Stomach (tissue), 19 donors: ENCODE measurements at places on chromosomes 2 and 18. TPM values are rescaled to one million over a fixed set of nuclear protein-coding genes. Genes with fewer than 3 reads are reported as not detected.
A peak's percentile ranks its signal among the peaks of the same experiment; 100 is the strongest.

The ZNF521 gene
- 290 TPM for total RNA-seq

DNA sequence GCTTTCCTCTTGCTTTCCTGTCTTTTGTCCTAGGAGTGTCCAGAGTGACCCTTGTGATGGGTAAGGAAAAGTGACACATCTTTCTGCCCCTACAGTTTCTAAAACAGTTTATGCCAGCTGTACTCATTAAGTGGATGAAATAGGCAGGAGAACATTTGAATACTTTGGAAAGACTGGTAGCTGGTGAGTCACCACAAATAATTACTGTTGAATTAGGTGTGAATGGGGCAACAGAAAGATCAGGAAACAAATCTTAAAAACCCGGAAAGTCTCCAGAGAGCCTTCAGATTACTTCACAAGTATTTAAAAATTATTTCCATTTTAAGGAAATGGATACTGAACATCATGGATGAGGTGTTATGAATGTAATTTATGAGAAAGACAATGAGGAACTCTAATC, 278.5 kb downstream of the CLIP4 start:
- H3K4me3 ChIP-seq: no peak overlapping the region
- H3K27me3 ChIP-seq: no peaks in the 10 kb centered on the region
- H3K4me1 ChIP-seq: no peaks in the 10 kb centered on the region

DNA sequence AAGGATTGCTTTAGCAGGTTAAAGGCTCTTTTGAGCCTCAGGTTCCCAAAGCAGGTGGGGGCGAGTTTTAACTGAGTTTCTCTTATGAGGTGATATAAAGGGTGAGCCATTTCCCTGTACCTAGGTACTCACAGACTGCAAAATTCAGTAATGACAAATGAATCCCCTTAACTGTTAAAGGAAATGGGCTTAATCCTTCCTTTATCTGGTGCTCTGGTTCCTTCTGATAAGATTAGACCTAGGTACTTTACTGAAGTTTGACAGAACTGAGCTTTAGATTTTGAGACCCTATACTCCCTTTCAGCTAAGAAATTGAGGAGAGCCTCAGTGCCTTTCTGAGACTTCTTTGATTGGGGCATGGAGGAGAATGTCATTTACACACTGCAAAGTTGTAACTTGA, 42.6 kb downstream of the STK17B start:
- no peaks in the 10 kb centered on the region for H3K27me3 ChIP-seq
- no peak overlapping the region for H3K27ac ChIP-seq
- H3K36me3 ChIP-seq: peaks cover 10% of the 10 kb centered on the region
- no peaks in the 10 kb centered on the region for H3K4me1 ChIP-seq
- no peak overlapping the region for H3K4me3 ChIP-seq

The CTNNA2 gene
- total RNA-seq: 5.7 TPM

The TMEM200C gene
- total RNA-seq: not detected

The FARSB gene
- total RNA-seq: 5.8 TPM

The SNTG2 gene
- total RNA-seq: 5.8 TPM

- no peaks in the 10 kb centered on the region for H3K27me3 ChIP-seq
- H3K4me3 ChIP-seq: no peak overlapping the region
- no peak overlapping the region for H3K27ac ChIP-seq
- DNase-seq: no peak
- H3K36me3 ChIP-seq: no peaks in the 10 kb centered on the region
- no peaks in the 10 kb centered on the region for H3K4me1 ChIP-seq
These were observed 559.3 kb upstream of the CDH2 start for GRCh38 chr18:28736223-28736622.

DNA sequence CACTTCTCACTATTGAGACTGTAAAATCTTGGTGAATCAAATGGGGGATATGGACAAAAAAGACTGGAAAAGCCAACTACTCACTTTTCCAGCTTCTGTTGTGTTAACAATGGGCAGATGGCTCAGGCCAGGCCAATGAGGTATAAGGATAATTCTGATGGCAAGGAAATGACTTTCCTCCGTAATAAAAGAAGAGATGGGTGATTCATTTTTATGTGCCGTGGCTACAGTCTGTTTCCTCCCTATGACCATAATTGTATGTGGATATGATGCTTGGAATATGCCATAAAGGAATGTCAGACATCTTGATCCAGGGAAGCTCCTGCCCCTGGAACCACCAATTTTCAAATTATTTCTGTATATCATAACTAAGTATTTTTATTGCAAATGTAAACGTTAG, 406.8 kb downstream of the CCDC85A start:
- H3K4me3 ChIP-seq: no peak overlapping the region
- H3K27me3 ChIP-seq: no peaks in the 10 kb centered on the region
- H3K27ac ChIP-seq: no peak overlapping the region
- H3K36me3 ChIP-seq: no peaks in the 10 kb centered on the region
- DNase-seq: no peak

DNA sequence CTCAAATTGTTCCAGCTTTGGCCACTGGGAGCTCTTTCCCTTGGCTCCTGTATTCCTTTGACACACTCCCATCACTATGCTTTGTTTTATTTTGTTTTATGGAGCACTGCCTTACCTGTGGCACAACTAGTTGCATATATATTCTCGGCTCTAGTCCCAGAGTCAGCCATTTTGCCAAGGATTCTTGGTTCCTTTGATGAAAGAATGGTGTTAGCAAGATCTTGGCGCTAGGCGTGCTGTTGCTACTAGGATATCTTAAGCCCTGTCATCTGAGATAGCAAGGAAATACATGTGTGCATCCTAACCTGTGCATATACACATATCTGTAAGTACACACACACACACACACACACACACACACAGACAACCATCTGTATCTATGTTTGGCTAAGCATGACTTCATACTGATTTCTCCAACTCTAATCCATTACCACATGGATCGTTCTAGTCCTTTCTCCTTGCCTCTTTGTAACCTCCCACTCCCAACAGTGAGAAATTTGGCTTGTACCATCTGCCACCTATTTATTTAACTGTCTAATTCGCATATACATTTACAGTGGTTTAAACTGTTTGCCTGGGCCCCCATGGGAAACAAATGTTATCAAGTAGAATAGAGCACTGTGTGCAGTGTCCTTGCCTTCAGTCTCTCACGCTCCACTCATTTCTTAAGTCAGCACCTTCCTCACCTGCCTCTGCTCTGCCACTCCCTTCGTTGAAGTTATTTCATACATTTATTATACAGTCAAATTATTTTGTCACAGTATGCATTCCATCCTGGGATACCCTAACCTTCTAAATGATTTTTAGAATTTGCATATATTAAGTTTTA, 137.5 kb upstream of the MAP3K20 start:
- H3K27ac ChIP-seq: no peak overlapping the region
- no peaks in the 10 kb centered on the region for H3K36me3 ChIP-seq
- peaks cover 4% of the 10 kb centered on the region for H3K27me3 ChIP-seq
- H3K4me3 ChIP-seq: no peak overlapping the region
- no peaks in the 10 kb centered on the region for H3K4me1 ChIP-seq

DNA sequence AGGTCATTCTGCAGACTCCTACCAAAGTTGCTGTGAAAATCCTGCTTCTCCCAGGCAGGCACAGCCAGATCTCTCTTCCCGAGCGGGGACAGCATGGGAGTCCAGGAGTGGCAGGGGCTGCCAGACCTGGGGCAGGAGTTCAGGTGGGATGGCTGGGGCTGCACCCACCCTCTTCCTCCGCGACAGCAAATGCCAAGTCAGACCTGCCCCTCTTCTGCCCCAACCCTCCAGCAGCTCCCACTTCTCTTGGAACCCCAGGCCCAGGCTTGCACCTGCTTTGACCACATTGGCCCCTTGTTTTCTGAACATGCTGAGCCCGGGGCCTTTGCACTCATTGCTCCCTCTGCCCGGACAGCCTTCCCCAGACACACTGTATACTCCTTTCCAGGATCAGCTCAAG, 288.2 kb upstream of the HS6ST1 start:
- H3K4me3 ChIP-seq: no peak overlapping the region
- H3K27me3 ChIP-seq: no peaks in the 10 kb centered on the region
- DNase-seq: no peak
- H3K36me3 ChIP-seq: no peaks in the 10 kb centered on the region
- no peak overlapping the region for H3K27ac ChIP-seq
- H3K4me1 ChIP-seq: no peaks in the 10 kb centered on the region

- no peak for DNase-seq
- H3K27me3 ChIP-seq: no peaks in the 10 kb centered on the region
- no peak overlapping the region for H3K27ac ChIP-seq
- no peak overlapping the region for H3K4me3 ChIP-seq
- H3K4me1 ChIP-seq: no peaks in the 10 kb centered on the region
- no peaks in the 10 kb centered on the region for H3K36me3 ChIP-seq
These were observed 177.9 kb downstream of the TPGS2 start for GRCh38 chr18:36650906-36651305.

GRCh38 chr2:241951920-241952319, 82.4 kb downstream of the RTP5 start:
- no peak overlapping the region for H3K4me3 ChIP-seq
- no peaks in the 10 kb centered on the region for H3K36me3 ChIP-seq

The TMEM182 gene
- not detected for total RNA-seq

- H3K27ac ChIP-seq: no peak overlapping the region
- H3K27me3 ChIP-seq: no peaks in the 10 kb centered on the region
- no peaks in the 10 kb centered on the region for H3K36me3 ChIP-seq
- no peak overlapping the region for H3K4me3 ChIP-seq
- H3K4me1 ChIP-seq: no peaks in the 10 kb centered on the region
These were observed 186.9 kb downstream of the TTC32 start for GRCh38 chr2:19714926-19715325.

GRCh38 chr2:134312482-134312881, 58.6 kb downstream of the MGAT5 start:
- no peaks in the 10 kb centered on the region for H3K27me3 ChIP-seq
- H3K4me3 ChIP-seq: no peak overlapping the region

DNA sequence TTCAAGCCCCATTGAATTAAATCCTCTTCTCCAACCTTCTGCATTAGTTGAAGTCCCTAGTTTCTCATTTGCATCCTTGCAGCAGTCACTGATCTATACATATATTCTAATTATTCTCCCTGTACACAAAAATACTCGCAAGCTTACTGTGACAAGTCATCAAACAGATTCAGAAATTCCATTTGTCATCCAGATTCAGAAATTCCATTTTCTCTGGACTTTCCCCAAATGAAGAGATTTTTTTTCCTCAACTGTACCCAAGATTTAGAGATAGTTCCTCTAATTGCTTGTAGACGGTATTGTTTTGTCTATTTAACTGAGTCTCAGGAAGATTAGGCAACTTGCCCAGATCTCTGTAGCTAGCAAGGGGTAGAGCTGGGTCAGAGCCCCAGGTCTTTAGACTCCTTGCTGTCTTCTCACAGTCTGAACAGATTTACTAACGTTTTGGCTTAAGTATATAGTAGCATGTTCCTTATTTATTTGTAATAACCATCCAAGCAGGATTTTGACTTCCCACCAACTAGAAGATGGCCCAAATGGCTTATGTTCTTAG, 34.2 kb downstream of the RAB12 start:
- no peaks in the 10 kb centered on the region for H3K4me1 ChIP-seq
- DNase-seq: no peak
- no peak overlapping the region for H3K4me3 ChIP-seq
- no peak overlapping the region for H3K27ac ChIP-seq

DNA sequence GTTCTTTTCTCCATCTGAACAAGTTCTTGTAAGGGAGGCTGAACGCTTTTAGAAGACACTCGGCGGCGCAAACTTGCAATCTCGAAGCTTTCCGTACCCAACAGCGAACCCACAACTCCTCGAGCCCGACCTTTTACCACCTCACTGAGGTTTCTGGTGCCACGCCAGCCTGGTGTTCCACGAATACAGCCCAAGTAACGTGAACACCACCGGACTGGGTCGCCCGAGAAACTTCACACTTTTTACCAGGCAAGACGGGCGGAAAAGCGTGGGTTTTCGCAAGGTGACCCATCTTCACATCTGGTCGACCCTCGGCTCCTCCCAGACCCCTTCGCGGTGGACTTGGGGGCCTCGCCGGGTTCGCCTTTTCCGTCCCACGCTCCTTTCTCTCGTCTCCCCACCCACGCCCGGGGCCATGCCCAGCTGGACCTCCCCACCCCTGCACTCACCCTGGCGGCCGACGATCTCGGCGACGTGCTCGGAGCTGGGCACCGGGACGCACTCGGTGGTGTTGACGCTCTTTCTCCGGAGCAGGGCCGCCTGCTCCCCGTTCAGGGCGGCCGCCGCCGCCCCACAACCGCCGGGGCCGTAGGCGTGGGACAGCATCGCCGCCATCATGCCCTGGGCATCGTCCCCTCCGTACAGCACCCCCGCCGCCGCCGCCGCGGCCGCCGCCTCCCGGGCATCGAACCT, 1.2 kb downstream of the MEX3C start:
- no peaks in the 10 kb centered on the region for H3K27me3 ChIP-seq
- peak overlapping the region; percentile 97 for H3K27ac ChIP-seq
- peaks cover 26% of the 10 kb centered on the region for H3K4me1 ChIP-seq
- H3K4me3 ChIP-seq: peak overlapping the region; percentile 77
- no peaks in the 10 kb centered on the region for H3K36me3 ChIP-seq

DNA sequence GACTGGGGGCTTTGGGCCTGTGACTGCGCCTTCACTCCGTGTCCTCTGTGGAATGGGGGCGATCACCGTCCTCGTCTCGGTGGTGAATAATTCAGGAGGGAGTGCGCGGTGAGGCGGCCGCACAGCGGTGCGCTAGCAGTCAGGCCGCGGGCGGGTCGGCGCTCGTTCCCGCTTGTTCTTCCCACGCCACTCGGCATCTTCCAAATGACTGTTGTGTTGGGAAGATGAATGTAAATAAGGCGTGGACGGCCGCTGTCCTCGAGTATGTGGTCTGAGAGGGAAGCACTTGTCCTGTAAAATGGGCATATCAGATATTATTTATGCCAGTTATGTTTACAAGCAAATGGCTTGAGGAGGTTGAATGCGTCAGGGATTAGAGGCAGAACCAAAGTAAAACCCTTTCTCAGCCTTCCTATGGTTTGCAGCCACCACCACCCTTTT, 608 bp upstream of the VPS4B start:
- H3K27me3 ChIP-seq: no peaks in the 10 kb centered on the region
- H3K27ac ChIP-seq: peak overlapping the region; percentile 95
- peaks cover 43% of the 10 kb centered on the region for H3K4me1 ChIP-seq
- DNase-seq: no peak
- peak overlapping the region; percentile 73 for H3K4me3 ChIP-seq

The CRYGC gene
- total RNA-seq: not detected

DNA sequence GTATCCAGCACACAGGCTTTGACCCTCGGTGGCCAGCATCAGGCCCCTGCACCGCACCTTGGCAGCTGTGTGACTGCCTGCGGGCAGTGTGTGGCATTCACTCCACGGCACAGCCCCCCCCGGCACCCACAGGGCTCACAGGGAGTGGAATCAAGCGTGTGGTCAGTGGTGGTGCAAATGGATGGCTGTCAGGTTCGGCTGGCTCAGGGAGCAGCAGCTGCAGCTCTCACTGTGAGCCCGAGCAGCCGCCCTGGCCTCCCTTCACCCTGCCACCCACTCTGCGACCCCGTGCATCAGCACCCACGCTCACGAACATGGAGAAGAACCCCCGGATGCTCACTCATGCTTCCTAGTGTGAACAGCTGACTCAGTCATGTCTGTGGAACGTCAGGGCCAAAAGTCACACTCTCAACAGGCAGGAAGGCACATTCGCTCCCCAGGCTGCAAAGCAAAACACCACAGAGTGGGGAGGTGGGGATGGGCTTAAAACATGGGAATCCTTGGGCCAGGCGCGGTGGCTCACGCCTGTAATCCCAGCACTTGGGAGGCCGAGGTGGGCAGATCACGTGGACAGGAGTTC, 41.5 kb upstream of the GPC1 start:
- no peak for DNase-seq
- H3K36me3 ChIP-seq: no peaks in the 10 kb centered on the region
- H3K27ac ChIP-seq: no peak overlapping the region
- no peak overlapping the region for H3K4me3 ChIP-seq
